ENCODE measurements at places on chromosomes 12 and 14.

DNA sequence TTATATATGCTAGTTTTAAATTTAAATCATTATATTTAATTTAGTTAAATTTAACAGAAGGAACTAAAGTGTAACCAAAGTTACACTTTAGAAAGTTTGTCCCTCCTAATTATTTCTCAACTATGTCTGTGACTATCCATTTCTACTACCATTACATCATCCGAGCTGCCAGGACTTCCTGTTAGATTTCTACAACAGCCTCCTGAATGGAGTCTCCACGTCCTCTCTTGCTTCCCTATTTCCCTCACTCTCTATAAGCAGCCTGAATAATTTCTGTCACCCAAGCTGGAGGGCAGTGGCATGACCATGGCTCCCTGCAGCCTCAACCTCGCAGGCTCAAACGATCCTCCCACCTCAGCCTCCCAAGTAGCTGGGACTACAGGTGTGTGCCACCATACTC, 84.1 kb downstream of the TTC7B start:
- no peak for DNase-seq

GRCh38 chr12:84856156-84856900, 56.3 kb downstream of the SLC6A15 start:
- DNase-seq, result no peak

- peak; percentile 10 for DNase-seq
These were observed 751 bp upstream of the GPRC5A start for GRCh38 chr12:12890543-12891079.

- no peak for DNase-seq
These were observed 31.1 kb upstream of the AMIGO2 start for GRCh38 chr12:47110718-47111391.

DNA sequence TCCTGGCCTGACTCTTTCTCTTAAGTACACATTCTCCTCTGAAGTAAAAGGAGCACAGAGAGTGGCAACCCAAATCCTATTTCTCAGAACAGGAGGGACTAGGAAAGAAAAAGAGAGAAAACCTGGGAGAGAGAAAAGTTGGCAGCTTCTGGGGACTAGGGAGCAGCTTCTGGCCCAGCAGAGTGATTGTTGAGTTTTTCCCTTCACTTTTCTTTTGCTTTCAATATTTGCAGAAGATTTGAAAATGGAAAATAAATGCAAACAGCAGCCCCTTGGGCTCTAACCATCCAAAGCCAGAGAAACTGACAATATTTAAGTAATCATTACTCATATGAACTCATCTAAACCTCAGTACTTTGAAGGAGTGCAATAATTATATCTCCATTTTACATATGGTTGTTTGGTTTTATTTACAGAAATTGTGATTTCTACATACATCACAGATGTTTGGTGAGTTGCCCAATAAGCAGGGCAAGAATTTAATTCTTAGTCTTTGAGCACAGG, 28.8 kb upstream of the IGF1 start:
- no peak for DNase-seq

GRCh38 chr14:86788224-86788623, 1204.8 kb downstream of the GALC start:
- DNase-seq, result no peak

Measured in germinal center (tissue), 1 donor.